Stimulated activated CD4-positive, alpha-beta T cell treated with anti-CD3 and anti-CD28 coated beads, Interleukin-4, amount 100 ng/mL, for 4 hours (primary cell): ENCODE measurements at places on chromosomes 7 and 10.

DNA sequence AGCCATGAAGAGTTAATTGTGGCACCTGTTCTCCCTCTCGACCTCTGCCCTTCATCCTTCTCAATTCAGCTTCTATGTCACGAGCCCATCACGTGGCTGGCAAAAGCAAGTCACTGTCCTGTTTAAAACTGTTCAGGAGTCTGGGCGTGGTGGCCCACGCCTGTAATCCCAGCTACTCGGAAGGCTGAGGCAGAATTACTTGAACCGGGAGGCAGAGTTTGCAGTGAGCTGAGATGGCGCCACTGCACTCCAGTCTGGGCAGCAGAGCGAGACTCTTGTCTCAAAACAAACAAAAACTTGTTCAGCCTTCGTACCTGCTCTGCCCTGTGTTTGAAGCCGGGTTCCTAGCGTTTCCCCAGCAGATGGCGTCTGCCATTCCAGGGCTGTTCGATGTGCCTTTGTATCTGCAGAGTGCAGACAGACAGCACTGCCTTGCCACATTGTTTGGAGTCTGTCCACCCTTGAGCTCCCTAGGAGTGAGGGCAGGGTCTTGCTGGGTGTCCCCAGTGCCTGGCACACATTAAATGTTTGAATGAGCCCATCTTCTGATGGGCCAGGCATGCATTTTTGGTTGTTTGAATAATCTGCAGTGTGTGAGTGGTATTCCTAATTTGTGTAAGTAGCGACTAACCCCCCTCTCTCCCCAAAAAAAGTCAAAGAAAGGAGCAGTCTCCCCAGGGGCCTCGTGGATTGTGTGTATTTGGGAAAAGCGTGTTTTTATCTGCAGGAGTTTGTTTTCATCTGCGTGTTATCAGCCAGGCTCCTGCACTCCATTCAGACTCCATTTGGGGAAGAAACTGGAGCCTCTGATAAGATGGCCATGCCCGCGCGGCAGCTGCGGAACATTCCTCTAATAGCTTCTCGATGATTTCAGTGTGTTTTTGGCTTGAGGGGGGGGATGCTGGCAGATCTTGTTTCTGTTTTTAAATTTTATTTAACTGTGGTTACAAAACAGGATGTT is 61.2 kb downstream of the DNAJB6 start:
- no peak for DNase-seq

GRCh38 chr7:50595491-50596102 is 30.4 kb upstream of the DDC start:
- DNase-seq: no peak

GRCh38 chr7:85025312-85025756 is 161.5 kb downstream of the SEMA3D start:
- DNase-seq: no peak

DNA sequence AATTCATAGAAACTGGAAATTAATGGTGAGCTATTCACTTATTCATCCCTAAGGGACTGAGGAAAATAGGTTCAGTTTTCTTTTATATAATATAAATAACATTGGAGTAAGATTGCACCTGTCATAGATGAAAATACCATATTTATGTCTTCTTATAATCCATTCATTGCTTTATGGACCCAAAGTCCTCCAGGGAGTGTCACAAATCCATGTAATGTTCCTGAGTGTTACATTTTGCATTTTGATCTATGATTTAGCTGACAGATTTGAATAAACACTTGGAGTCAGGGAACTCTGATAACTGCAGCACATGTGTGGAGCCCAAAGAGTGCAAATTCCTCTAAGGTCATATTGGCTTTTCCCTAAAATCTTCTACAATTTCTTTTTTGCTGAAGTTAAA is 484.3 kb downstream of the MDFIC start:
- DNase-seq: no peak

- DNase-seq: no peak
These were observed 33.3 kb downstream of the ENO4 start for GRCh38 chr10:116882639-116883038.

GRCh38 chr10:124172181-124172916 is 79.0 kb upstream of the CHST15 start:
- DNase-seq: no peak

- no peak for DNase-seq
These were observed 56.6 kb downstream of the PARD3 start for GRCh38 chr10:34758447-34758996.

DNA sequence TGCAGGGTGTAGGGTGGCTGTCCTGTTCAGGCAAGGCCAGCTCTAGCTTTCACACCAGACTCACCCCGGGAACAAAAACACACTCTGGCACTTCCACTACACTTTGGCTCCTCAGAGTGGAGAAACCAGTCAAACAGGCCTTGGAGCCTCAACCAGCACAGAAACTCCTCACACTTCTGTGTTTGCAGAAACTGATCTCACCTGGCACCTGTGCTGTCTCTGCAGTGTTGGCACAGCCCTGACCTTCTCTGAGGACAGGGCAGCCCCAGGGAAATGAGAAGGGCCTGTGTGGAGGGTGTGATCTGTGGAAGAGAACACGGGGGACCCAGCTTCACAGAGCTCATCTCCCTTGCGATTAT is 4.1 kb upstream of the CALML5 start:
- DNase-seq: no peak

DNA sequence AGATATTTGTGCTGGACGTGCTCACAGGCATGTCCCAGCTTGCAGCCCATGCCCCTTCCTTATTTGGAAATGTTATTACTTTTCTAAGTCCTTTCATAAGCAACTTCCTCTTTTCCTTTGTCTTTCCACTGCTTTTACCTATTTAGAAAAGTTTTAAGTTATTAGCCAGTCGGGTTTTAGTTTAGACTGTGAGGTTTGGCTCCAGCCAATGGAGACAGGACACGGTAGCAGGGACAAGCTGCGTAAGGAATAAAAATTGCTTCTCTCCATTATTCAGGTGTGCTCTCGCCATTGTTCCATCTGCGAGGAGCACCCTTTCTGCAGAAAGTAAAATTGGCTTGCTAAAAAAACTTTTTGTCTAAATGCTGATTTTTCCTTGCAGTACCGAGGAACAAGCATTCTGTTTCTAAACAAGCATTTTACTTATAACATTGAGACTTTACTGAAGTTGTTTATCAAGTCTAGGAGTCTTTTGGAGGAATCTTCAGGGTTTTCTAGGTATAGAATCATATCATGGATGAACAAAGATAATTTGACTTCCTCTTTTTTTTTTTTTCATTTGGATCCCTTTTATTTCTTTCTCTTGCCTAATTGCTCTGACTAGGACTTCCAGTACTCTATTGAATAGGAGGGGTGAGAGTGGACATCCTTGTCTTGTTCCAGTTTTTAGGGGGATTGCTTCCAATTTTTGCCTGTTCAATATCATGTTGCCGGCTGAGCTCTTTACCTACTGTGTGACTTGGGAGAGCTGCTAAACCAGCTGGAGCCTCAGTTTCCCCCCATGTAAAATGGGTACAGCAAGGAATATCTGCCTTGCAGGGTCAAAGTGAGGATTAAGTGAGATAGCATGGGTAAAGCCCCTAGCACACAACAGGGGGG is 63.8 kb downstream of the ALOX5 start:
- no peak for DNase-seq

- no peak for DNase-seq
These were observed 267.5 kb downstream of the CELF2 start for GRCh38 chr10:11285171-11285570.

DNA sequence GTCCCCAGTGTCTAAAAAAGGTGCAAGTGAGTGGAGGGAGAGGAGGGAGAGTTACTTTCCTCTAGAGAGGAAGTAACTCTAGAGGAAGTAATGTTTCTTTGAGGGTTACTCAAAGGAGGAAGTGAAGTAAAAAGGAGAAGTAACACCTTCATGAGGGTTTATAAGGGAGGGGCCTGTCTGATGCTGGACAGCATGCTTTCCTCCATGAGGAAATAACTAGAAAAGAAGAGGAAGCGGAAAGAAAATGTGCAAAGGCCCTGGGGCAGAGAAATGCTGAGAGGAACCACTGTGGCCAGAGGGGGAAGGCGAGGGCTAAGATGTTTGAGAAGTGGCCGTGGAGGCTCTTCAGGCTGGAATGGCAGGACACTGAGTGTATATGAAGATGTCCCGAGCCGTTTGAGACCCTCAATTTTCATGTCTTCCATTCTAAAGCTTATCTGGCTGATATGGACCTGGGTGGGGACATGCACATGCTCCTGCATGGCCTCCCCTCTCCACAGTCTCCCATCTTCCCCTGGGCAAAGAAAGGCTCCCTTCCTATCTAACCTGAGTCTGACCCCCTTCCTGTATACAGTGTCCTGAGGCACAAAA is 3.4 kb upstream of the SLC18A2 start:
- DNase-seq: no peak

- DNase-seq: no peak
These were observed 492 bp upstream of the VCL start for GRCh38 chr10:73997461-73997786.

GRCh38 chr10:71970331-71970730 is 6.1 kb downstream of the CHST3 start:
- DNase-seq: no peak

- DNase-seq: no peak
These were observed 26.0 kb downstream of the HSPA12A start for GRCh38 chr10:116716381-116716780.

- peak; percentile 84 for DNase-seq
These were observed 37.7 kb upstream of the IKZF1 start for GRCh38 chr7:50266635-50267386.

GRCh38 chr10:95531058-95531809 is 29.9 kb downstream of the SORBS1 start:
- DNase-seq: no peak

- no peak for DNase-seq
These were observed 24.3 kb downstream of the SEM1 start for GRCh38 chr7:96685353-96685752.

DNA sequence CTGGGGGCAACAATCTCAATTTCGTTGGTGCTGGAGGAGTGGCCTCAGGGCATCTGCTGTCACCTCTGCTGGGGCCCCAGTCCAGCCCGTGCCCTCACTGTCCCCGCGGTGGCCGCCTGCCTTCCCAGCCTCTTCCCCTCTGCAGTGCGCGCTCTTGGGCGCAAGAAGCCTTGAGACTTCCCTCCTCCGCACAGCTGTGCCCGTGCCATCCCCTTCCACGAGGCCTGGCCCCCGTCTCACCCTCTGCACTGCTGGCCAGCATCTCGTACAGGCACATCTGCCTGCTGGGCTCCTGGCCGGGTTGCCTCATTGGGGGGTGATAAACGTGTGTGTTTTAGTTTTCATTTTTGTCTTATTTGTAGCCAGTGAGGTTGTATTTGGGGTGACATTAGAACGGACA is 14.0 kb downstream of the IDI2 start:
- DNase-seq: no peak

DNA sequence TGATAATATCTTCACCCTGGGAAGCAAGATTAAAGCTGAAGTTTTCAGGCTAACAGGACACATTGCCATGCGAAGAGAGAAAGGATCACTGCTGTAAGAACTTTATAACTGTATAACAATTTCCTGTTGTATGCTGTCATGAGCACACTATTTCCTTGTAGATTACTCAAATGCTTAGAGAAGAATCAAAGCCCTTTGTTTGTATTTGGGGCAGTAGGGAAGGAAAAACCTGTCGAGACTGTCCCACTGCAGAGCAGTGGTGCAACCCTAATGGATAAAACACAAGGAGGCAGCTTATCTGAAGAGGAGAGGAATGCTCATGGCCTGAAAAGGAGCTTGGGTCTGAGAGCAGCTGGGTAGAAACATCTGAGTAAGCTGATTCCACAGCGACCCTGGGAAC is 327.7 kb upstream of the NPSR1 start:
- DNase-seq: no peak

DNA sequence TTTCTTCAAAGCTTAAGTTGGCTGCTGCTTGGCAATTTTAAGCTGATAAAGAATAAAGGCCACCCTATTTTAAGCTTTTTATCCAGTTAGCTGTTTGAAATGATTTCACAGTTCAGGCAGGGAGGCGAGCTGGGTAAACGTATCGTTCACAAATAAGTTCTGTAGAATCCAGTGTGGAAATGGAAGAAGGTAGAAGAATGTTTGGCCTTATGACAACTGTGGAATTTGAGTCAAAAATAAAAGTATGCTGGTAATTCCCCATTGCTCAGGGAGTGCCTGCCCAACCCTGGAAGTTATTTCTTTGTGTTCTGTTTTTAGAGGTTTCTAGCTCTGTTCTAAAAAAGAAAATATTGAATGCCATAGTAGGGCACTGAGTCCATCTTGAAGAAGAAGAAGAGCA is 113.1 kb downstream of the ARL4A start:
- no peak for DNase-seq

DNA sequence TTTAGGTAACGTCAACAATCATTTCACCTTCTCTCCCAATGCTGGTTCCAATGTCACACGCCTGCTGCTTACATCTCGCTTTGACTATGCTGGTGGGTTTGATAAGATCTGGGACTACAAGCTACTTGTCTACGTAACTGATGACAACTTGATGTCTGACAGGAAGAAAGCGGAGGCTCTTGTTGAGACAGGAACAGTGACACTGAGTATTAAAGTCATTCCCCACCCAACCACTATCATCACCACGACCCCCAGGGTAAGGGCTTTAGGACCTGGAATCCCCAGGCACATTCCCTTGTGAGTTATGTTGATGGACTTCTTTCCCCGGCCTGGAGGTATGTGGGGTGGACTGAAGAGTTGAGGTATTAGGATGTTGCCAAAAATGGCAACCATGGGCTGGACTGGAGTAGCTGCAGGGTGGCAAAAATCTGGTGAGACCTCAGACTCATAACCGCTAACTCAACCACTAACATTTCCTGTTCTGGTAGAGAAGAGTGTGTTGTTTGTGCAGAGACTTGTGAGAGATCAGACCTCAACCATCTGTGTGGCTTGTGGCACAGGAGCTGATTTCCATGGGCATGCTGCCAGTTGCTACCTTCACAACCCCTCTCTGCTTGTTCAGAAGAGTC is 59.2 kb downstream of the CDHR3 start:
- DNase-seq: peak; percentile 49

GRCh38 chr10:84933402-84933801 is 605.0 kb downstream of the CCSER2 start:
- no peak for DNase-seq

- no peak for DNase-seq
These were observed 42.2 kb downstream of the XPNPEP1 start for GRCh38 chr10:109880886-109881768.

DNA sequence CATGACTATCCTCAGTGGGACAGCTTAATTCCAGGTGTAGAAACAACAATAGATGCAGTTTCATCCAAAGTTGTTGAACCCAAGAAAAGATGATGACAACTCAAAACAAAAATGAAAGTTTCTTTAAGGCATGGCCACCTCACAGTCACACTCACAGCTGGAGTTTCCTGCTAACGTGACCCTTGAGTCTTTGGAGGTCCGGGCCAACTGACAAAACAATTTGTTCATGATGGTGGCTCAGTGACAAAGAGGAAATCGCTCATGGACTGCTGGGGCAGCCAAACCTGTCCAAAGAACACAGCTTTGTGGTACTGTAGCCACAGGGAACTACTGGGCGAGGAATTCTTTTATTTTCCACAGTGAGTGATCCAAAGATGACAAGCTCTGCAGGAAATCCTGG is 96.0 kb upstream of the JCAD start:
- no peak for DNase-seq
